ENCODE measurements at places on chromosomes 13 and 19.
A peak's percentile ranks its signal among the peaks of the same experiment; 100 is the strongest.

DNA sequence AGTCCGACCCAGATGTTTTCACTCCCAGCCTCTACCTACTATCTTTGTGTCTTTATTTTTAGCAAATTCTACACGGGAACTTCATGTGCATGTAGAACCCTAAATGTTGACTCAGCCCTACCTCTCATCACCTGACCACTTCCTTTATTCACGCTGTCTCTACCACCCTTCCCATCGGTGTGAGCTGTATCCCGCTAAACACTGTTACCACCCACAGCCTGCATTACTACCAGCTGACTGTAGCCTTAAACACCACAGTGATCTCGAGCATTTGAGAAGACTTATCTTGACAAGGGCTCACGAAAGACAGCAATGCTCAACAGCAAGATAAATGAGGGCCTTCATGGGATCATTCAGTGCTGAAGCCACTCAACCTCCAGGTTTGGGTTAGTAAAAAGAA lies 15.1 kb downstream of the NCR1 start:
- no peak for ATAC-seq

DNA sequence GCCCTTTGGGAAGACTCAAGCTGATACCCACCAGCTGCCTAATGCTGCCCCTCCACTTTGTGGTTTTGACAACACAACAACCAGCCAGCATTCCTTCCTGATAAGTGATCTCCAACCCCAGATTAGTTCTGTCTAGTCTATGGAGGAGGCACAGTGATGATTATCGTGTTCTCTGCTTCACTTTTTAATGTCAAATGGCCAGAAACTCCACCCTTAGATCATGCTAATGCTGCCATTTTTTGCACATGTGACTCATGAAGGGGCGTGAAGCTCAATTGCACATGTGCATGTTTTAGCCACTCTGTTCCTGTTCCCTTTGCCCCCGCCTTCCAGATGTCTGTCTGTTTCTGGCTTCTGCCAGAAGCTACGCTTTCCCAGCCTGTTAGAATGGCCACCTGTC lies 199.8 kb downstream of the COG6 start:
- no peak for ATAC-seq

GRCh38 chr13:75850916-75851315 lies 214.8 kb downstream of the LMO7 start:
- ATAC-seq, result no peak

DNA sequence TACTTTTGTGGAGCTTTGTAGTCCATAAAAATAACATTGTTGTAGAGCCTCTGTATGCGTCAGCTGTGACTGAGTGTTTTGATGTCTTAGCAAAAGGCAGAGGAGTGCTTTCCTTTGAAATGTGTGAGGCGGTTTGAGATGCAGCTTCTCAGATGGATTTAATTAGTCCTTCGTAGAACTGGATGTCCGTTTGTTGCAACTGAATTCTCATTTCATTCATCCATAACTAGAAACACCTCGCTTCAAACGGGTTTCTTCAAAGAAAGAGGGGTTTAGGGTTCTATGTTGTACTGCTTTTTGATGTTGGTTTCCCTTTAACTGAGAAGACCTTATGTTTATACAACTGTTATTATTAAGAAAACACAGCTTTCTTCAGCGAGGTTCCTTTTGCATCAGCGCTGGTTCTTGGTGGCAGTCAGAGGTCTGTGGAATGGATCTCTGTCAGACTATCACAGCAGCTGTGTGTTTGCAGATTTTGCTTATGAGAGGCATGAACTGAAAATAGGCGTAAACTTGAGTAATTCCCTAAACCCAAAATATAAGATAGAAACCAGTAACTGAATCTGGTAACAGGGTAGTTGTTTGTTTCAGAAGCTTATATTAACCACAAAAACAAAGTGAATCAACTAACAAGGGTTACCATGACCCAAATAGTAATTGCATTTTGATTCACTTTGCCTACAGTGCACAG lies 194.4 kb downstream of the GGACT start:
- peak; percentile 63 for ATAC-seq

GRCh38 chr19:6952956-6953355 lies 65.6 kb downstream of the ADGRE1 start:
- no peak for ATAC-seq

GRCh38 chr13:98507282-98507797 lies 69.6 kb downstream of the STK24 start:
- no peak for ATAC-seq

- no peak for ATAC-seq
These were observed 7.5 kb upstream of the PLA2G4C start for GRCh38 chr19:48118131-48118517.

- no peak for ATAC-seq
These were observed 144.8 kb downstream of the IER2 start for GRCh38 chr19:13294812-13295567.

- ATAC-seq, result no peak
These were observed 33.6 kb downstream of the ZNF383 start for GRCh38 chr19:37251308-37252229.

GRCh38 chr13:76992548-76993001 lies 694 bp downstream of the CLN5 start:
- no peak for ATAC-seq

GRCh38 chr13:24042710-24043440 lies 117.6 kb upstream of the SPATA13 start:
- no peak for ATAC-seq

GRCh38 chr13:27679396-27679795 lies 57.7 kb downstream of the POLR1D start:
- ATAC-seq, result no peak

DNA sequence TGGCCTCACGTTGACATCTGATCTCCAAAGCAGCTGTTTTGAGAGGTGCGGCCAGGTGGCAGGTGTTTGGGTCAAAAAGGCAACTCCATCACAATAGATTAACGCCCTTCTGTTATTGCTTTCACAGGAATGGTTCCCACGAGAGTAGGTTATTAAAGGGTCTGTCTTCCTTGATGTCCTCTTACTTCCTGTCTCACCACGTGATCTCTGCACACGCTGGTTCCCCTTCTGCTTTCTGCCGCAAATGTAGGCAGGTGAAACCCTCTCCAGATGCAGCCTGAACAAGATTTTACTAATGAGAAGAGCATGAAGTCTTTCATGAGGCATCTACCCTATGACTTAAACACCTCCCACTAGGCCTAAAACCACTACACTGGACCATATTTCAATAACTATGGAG lies 22.8 kb upstream of the ZNF564 start:
- ATAC-seq, result no peak

- peak; percentile 26 for ATAC-seq
These were observed 427 bp downstream of the ZNF160 start for GRCh38 chr19:53102756-53103233.

Data from activated CD4-positive, CD25-positive, alpha-beta regulatory T cell treated with anti-CD3 and anti-CD28 coated beads, Interleukin-2, amount 50 U/mL, for 24 hours (primary cell).